NCI-H774 (cell line): ENCODE measurements at places on chromosomes 7 and 10.

- no peak for DNase-seq
These were observed 92.8 kb downstream of the SDK1 start for GRCh38 chr7:3393862-3394261.

- no peak for DNase-seq
These were observed 340.6 kb upstream of the NRP1 start for GRCh38 chr10:33674986-33675599.

DNA sequence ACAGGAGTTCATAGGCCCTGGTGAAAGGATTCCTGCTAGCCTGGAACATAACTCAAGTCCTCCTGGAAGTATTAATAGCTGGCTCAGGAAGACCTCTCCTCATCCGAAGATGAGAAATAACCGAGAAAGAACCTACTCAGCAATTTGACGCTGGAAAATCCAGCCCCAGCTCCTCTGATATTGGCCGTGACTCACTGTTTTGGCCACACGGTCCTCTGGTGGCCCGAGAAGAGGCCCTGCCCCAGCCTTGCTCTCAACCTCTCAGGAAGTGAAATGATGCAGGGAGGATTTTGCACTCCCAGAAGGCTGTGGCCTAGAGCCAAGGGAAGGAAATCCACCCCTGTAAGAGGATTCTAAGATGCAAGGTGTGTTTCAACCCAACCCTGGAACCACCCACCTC is 121.6 kb downstream of the MTPAP start:
- no peak for DNase-seq

DNA sequence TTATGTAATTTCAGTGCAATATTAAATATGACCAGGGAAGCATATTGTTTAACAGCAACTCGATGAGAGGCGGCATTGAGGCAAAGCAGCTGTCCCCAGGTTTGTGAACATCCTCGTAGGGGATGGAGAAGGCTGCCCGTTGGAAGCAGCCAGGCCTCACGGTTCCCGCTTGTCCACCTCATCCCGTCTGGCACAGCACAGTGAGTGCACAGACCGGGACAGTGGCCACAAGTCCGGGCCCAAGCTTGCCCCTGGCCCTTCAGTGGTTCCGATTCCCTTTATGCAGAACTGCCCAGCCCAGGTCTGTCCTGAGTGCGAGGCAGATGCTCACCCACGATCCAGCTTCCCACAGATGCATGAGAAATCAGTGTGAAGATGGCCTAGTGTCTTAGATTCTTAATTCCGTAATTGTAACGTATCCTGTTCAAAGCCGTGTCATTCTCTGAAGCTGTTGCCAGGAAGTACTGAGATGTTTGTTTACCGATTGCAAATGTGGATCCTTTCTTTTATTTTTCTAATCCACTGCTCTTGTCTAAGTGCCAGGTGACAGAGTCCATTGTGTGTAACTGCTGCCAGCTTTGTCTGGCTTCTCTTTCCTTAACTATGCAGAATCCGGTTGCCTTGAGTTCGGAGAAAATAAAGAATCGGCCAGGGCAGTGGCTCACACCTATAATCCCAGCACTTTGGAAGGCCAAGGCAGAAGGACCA is 35.5 kb downstream of the PFKP start:
- DNase-seq: peak; percentile 42

DNA sequence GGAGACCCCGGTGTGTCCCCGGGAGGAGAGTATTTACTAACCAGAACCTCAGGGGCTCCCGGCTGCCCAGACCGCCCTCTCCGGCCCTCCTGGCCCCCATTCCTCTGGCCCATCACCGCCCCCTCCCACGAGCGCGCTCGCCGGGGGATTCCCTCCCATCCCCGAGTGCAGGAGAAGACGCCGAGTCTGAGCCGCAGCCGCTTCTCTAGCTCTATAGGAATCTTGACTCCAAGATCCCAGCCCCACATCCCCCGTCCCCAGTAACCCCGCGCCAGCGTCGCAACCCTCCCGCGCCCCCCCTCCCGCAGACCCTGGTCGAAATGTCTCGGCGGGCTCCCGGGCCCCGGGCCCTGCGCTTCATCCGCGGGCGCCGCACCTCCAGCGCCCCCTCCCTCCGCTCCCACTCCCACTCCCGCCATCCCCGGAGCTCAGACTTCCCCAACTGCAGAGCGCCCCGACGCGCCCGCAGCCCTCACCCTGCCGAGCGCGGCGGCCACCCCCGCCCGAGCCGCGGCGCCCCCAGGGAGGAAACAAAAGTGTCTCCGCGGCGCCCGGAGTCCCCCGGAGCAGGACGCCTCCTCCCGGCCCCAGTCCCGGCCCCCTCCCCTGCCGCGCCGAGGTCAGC is 541 bp downstream of the ELMO1 start:
- DNase-seq: no peak

DNA sequence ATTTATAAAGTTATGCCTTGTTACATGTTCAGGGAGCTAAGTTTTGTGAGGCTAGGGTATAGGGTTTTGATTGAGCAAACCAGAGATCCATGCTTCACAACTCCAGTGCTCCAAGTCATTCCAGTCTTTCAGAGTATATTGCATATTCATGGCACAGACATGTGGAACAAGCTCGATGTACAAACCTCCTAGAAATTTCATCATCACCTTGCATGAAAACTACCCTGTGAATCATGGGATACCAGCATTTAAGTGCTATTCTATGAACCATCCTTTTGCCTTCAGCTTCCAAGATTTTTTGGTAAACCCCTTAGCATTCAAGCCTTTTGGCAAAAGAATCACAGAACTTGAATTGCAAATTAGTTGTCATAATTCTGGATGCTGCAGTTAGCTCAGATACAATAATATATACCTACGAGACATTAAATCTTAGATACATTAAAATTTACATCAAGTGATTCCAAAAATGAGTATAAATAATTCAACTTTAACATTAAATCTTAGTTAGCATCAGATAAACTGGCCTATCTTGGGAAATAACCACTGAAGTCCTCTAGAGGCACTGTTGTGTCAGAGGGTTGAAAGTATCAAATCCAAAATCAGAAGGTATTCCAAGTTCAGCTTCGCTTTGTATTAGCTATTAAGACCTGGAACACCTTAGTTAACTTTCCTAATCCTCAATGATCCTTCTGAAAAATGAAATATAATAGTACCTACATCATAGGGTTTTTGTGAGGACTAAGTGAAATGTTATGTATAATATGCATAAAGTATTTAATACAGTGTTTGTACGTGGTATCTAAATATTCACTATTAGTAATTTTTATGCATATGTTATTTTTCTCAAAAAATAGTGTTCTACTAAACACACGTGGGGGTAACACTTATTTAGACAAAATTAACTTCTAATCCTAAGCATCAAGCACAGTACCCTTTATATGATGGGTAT is 55.5 kb upstream of the CABCOCO1 start:
- DNase-seq: no peak

DNA sequence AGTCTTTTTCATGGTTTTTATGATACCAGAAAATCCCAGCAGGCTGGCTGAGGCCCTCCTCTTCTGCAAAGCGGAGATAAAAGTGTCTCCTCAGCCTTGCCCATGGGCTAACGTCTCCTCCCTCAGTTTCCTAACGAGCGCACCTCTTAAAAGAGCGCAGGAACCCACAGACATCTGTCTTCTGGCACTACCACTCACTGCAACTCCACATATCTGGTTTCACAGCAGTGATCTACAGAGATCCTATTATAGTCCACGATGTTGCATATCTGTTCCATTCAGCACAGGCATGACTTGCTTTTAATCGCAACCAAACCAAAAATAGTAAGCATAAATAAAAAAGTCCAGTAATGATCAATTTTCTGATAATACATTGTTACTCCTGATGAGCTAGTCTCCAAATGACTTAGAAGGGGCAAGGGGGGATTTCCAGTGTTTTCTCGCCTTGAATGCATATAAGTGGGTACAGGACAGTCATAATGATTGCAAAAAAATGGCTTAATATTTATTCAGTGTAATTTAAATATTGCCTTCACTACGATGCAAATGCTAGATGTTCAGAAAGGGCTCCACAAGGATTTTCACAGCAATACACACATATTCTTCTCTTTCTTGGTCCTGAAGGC is 20.9 kb downstream of the ANKRD22 start:
- DNase-seq: no peak

GRCh38 chr10:124092860-124093773 is at the start of gene CHST15:
Gene CHST15, minus strand, starts transcription at chr10:124093598. Its CDS starts 47,386 bp downstream, at chr10:124046212.
- no peak for DNase-seq

DNA sequence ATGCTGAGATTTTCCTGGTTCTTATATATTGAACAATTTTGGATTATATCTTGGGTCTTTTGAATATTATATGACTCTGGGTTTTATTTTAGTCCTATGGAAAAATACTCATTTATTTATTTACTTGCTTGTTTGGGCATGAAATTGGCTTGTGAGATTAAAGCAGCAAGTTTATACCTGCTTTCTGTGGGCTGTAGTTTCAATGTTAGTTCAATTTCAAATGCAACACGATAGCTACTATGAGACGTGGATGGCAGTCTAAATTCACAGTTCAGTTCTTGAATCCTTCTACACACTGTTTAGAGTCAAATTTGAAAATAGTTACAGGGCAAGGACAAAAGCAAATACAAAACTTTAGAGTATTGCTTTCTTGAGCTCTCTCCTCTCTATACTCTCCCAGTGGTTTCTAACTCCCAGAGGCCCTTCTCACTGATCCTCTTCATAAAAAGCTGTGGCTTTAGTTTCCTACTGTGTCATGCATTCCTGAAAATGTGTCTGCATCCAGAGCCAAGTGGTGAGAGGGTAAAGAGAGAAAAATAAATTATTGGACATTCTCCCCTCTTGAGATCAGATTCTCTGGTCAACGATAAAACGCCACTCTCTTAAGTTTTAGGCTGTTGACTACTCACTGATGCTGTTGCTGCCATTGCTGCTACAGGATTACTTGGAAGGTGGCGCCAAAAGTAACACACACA is 34.4 kb downstream of the POLR1F start:
- no peak for DNase-seq

DNA sequence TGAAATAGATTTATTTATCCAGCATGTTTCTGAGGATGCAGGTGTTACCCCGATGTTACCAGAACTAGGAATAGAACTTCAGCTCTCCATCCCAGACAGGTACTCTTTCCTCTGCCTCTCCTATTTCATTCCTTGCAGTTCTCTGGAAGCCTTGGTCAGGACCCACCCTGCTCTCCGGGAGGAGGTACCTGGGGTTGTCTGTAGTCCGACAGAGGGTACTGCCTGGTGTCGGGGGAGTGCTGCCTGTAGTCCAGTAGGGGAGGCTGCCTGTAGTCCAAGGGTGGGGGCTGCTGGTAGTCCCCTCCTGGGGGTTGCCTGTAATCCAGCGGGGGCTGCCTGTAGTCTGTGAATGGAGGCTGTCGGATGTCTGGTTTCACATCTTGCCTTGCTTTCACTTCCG is 328.4 kb downstream of the PHTF2 start:
- DNase-seq: no peak

- DNase-seq: no peak
These were observed 68.9 kb downstream of the KLF6 start for GRCh38 chr10:3716093-3716492.

DNA sequence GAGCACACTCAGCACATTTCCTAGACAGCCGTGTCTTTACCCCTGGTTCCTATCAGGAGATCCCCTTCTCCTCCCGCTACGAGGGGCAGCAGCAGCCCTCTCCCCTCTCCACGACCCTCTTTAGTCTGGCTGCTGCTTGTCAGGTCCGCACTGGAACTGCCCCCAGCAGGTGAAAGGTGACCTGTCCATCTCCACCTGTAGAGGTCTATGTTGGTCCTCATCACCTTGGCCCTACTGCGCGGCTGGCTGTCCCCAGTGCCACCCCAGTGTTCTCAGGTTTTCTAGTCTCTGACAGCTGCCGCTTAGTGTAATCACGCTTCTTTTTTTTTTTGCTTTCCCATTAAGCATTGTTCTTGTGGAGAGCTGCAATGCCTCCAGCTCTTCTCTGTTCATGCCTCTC is 545.7 kb downstream of the SDK1 start:
- no peak for DNase-seq

DNA sequence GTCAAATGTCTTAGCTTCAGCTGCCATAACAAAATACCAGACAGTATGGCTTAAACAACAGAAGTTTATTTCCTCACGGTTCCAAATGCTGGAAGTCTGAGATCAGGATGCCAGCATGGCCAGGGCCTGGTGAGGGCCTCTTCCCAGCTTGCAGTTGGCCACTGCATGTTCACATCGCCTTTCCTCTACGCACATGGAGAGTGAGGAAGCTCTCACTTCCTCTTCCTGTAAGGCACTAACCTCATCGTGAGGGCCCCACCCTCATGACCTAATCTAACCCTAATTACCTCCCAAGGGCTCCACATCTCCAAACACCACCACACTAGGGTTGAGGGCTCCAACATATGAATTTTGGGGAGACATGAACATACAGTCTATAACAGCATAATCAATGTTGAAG is 14.4 kb downstream of the ZNF33B start:
- DNase-seq: no peak

DNA sequence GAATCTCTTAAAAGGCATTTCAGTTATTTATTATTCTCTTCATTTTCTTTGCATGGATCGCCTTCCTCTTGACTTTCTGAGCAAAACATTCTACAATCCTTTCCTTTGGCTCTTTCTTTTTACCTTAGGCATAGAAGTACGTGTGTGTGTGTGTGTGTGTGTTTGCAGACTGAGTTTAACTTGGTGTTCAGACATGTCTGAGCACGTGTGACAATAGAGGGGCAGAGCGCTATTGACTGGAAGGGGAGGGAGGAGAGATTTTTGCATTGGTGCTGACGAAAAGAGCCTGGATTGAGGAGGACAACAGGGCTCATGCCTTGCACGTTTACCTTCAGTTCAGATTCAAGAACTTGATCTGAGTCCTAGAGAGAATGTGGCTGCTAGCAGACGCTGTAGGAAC is 129.8 kb downstream of the SEC23IP start:
- no peak for DNase-seq

DNA sequence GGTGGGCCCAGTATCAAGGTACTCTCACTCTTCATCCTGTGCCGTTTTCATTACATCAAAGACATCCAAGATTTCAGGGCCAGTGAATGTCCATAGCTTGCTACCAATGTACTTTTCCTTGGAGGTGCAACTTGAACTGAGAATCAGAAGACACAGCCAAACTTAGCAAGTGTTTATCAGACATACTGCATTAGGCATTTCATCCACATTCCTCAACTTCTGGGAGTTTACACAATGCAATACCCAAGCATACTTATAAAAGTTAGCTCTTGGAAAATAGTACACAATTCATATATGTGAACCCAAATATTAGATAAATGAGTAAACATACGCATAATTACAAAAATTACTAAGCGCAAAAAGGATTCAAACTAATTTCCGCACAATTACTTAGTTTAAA is 216.3 kb upstream of the RHOBTB1 start:
- DNase-seq: no peak

GRCh38 chr10:77317221-77317620 is 320.4 kb downstream of the KCNMA1 start:
- DNase-seq: no peak

DNA sequence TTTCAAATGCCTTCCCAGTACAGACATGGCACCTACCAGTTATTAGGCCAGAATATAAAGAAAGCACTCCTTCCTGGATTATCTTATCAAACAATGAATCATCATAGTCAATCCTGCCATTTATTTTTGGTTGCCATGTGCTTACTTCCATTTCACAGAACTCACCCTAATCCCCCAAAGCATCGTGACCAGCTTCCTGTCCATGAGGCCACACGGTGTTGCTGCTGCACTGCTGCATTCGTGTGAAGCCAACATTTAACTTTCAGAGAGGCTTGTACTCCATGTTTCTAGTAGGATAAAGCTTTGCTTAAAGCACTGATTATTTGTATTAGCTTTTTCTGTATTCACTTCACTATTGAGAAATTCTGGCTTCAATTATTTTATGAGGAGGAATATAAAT is 14.4 kb downstream of the COL28A1 start:
- no peak for DNase-seq

GRCh38 chr10:86871563-86872183 is 85.7 kb downstream of the MMRN2 start:
- DNase-seq: no peak

GRCh38 chr7:158369866-158370265 is 217.8 kb downstream of the PTPRN2 start:
- no peak for DNase-seq
